ENCODE measurements at places on chromosomes 1 and 21.

- DNase-seq = no peak
Observed at GRCh38 chr21:39180429-39181019, 2.7 kb downstream of the PSMG1 start.

- DNase-seq = no peak
Observed at GRCh38 chr1:6811583-6811982, 26.3 kb downstream of the CAMTA1 start.

- peak; percentile 19 for DNase-seq
Observed at GRCh38 chr1:178652506-178653490, 72.2 kb upstream of the RALGPS2 start.

DNA sequence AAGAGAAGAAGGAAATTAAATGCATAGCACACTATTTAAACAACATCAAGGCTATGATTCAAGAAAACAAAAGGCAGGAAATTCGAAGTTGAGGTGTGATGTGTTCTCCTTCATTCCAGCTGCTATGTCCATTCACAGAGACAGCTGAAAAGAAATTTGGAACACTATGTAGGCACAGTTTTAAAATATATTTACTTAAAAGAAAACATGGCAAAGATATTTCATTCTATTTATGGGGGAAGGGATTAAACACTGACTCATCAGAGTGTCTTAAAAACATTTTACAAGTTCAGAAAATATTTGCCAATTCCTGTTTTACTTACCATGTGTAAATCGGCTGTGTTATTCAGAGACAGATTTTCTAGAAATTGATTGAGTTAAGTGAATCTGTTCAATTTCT is 39.4 kb upstream of the NGF start:
- no peak for DNase-seq

GRCh38 chr1:73604211-73604610 is 593.8 kb downstream of the LRRIQ3 start:
- DNase-seq = no peak

DNA sequence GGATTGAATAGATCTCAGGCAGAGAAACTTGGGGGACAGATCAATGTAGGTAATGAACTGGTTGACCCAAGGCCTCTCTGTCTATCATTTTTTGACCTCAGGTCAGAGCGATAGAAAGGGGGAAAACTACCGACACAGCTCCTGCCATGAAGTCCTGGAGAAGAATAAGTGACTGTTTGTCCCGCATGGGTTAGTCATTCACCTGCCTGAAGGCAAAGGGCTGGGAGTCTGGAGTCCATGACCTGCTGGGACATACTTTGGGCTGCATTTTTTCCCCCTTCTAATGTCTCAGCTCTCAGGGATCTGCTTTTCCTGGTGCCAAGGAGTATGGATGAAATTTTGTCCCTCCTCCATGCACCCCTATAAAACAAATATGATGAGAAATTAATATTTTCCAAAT is 1.6 kb upstream of the ROR1 start:
- no peak for DNase-seq

- no peak for DNase-seq
Observed at GRCh38 chr21:20639026-20639425, 359.2 kb upstream of the NCAM2 start.

GRCh38 chr1:30642391-30643120 is 80.8 kb downstream of the MATN1 start:
- DNase-seq = no peak
